ENCODE measurements at places on chromosomes 2 and 18. TPM values are rescaled to one million over a fixed set of nuclear protein-coding genes. Genes with fewer than 3 reads are reported as not detected.
A peak's percentile ranks its signal among the peaks of the same experiment; 100 is the strongest.

Gene CGREF1
- total RNA-seq = 2.1 TPM

Gene B3GNT7
- 0.79 TPM for total RNA-seq

DNA sequence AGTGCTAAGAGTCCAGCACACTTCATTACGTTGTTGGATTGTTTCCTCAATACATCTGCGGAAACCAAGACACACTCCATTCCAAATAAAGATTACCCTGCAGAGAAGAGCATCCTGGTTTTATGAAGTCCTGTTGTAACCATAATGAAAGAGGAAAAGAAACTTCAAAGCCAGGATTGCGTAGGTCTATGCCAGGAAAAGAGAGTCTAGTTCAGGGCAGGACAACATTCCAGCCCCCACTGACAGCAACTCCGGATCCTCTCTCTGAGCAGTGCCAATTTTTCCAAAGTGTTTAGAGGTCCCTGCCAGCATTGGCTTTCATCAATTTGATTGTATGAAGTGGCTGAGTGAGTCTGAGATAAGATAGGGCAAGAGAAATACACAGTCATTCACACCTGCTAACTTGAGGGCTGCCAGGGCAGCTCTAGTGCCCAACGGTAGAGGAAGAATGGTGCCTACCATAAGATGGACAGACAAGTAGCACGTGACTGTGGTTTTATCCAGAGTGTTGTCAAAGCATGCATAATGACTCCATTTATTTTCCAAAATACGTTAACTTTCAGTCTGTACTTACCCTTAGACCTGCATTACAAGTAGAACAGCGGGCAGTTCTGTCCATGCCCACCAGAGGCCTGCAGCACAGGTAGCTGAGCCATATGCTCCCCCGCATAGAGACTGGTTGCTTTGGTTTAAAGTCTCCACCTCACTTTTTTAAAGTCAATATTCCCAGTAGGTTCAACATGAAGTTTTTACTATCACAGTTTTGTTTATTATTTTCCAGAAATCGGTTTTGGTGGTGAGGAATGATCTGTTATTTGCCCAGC lies 23.7 kb downstream of the PIEZO2 start:
- H3K27me3 ChIP-seq = no peaks in the 10 kb centered on the region
- no peak for DNase-seq
- no peak overlapping the region for H3K27ac ChIP-seq
- peaks cover 15% of the 10 kb centered on the region for H3K36me3 ChIP-seq
- H3K4me3 ChIP-seq = no peak overlapping the region

DNA sequence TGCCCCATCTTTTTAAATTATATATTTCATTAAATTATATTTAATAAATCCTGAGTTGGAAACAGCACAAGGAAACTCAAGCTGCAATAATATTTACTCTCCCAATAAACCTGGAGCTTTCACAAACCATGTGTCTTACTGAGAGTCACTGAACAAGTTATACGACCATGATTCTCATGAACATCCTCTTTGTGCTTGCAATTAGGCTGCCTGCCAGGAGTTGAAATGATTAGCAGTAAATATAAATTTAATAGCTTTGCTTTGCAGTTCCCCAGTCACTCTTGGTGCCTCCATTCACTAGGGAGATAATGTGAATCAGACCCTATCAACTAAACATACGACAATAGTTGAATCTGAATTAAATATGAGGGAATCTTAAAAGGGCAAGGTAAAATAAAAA lies 905.1 kb downstream of the NRXN1 start:
- no peak overlapping the region for H3K27ac ChIP-seq
- H3K27me3 ChIP-seq = no peaks in the 10 kb centered on the region
- no peak overlapping the region for H3K4me3 ChIP-seq
- H3K4me1 ChIP-seq = peaks cover 7% of the 10 kb centered on the region
- no peaks in the 10 kb centered on the region for H3K36me3 ChIP-seq

Gene EIF2AK2
- 37.3 TPM for total RNA-seq

GRCh38 chr2:14944562-14945346 lies 312.2 kb downstream of the LRATD1 start:
- no peaks in the 10 kb centered on the region for H3K4me1 ChIP-seq
- H3K4me3 ChIP-seq = no peak overlapping the region
- no peak overlapping the region for H3K27ac ChIP-seq
- peaks cover 8% of the 10 kb centered on the region for H3K36me3 ChIP-seq
- no peak for DNase-seq

DNA sequence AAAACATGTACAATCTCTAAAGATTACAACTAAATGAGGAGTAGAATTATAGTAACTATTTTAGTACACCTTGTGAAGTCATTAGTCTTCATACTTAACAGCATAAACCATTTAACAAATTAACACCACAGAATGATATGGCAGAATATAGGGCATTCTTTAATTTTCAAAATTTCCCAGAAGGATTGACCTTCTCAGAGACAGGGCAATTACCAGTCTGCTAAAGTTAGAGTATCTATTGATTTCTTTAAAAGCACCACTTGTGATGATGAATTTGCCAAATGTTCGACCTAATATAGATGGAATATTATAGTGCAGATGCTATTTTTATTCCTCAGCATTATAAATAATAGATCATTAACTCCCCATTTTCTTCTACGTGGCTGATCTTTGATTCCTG lies 192.6 kb downstream of the DPP4 start:
- H3K4me3 ChIP-seq = no peak overlapping the region
- no peak overlapping the region for H3K27ac ChIP-seq
- no peaks in the 10 kb centered on the region for H3K4me1 ChIP-seq
- peaks cover 3% of the 10 kb centered on the region for H3K27me3 ChIP-seq
- no peak for DNase-seq

- no peak for DNase-seq
- H3K4me3 ChIP-seq = no peak overlapping the region
- H3K27ac ChIP-seq = no peak overlapping the region
- H3K27me3 ChIP-seq = no peaks in the 10 kb centered on the region
- H3K4me1 ChIP-seq = peaks cover 18% of the 10 kb centered on the region
Observed at GRCh38 chr2:211494085-211494484, 937.7 kb downstream of the CPS1 start.

DNA sequence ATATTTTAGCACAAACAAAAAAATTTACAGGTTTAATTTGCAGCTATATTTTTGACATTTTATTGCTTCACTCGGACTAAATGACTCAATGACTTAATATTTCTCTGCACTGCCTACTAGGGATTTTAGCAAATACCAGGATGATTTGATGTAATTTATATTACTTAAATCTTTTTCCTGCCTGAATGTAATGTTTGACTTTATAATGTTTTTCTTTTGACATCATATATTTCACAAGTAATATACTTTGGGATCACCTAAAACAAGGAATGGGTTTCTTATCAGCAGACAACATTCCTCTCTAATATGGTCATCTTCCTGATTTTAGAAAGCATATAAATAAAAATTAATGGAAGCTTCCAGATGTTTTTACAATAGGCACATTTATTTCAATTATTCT lies 253.2 kb upstream of the EPC2 start:
- no peaks in the 10 kb centered on the region for H3K27me3 ChIP-seq
- no peak for DNase-seq
- H3K4me1 ChIP-seq = no peaks in the 10 kb centered on the region
- no peaks in the 10 kb centered on the region for H3K36me3 ChIP-seq

DNA sequence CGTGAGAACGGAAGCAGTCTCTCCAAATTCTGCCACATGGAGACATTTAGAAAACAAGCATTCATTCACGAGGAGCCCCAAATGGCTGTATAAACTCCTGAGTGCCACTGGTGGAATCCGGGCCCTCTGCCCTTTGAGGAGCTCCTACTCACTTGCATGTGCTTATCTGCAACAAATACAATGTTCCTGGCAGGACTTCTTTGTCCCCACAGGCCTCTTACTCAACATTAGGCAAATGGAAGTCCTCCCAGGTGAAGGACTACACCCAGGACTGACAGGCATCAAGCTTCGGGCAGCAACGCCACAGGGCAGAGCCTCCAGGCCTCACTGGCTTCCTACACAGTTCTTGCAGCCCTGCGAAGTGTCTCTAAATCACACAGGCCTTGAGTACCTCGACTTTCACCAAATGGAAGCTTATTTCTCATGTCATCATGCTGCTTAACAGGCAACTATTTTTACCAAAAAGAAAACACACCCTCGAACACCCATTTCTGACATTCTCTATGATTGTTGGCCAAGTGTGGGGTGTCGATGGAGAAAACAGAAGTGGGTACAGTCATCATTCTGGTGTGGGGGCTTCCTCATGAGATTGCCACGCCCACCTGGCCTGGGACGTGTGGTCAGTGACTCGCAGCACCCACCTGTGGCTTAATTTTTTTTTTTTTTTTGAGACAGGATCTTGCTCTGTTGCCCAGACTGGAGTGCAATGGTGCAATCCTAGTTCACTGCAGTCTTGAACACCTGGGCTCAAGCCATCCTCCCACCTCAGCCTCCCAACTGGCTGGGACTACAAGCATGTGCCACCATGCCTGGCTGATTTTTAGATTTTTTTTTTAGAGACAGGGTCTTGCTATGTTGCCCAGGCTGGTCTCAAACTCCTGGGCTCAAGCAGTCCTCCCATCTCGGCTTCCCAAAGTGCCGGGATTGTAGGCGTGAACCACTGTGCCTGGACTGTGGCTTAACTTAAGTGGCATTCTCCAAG lies 186.8 kb upstream of the GLI2 start:
- H3K36me3 ChIP-seq = no peaks in the 10 kb centered on the region
- H3K4me3 ChIP-seq = no peak overlapping the region
- no peak overlapping the region for H3K27ac ChIP-seq
- peaks cover 32% of the 10 kb centered on the region for H3K4me1 ChIP-seq
- DNase-seq = no peak

DNA sequence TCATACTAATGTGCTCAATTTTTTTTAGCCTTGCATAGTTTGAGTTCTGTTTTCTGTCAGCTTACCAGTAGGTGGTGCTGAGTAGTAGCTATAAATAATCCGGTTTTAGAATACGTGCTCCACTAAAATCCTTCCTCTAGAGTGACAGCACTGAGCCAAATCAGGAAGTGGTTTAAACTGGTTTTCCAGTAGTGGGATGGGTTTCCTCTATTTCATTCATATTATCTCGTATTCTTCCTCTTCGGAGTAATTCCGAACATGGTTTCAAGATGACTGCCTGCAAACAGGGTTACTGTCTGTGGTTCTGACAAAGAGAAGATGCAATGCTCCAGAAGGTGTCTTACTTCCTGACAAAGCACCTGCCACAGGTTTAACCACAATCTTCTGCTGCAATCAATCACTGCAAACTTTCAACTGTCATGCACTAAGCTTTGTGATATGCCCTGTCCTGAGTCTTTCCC lies 496.9 kb upstream of the VRK2 start:
- DNase-seq = no peak
- no peak overlapping the region for H3K4me3 ChIP-seq
- H3K36me3 ChIP-seq = no peaks in the 10 kb centered on the region
- no peaks in the 10 kb centered on the region for H3K4me1 ChIP-seq
- no peaks in the 10 kb centered on the region for H3K27me3 ChIP-seq

Gene CMPK2
- 2.2 TPM for total RNA-seq

- no peaks in the 10 kb centered on the region for H3K36me3 ChIP-seq
- no peak overlapping the region for H3K4me3 ChIP-seq
- no peaks in the 10 kb centered on the region for H3K27me3 ChIP-seq
- H3K27ac ChIP-seq = no peak overlapping the region
- no peaks in the 10 kb centered on the region for H3K4me1 ChIP-seq
Observed at GRCh38 chr2:175880-176820, 87.7 kb downstream of the SH3YL1 start.

DNA sequence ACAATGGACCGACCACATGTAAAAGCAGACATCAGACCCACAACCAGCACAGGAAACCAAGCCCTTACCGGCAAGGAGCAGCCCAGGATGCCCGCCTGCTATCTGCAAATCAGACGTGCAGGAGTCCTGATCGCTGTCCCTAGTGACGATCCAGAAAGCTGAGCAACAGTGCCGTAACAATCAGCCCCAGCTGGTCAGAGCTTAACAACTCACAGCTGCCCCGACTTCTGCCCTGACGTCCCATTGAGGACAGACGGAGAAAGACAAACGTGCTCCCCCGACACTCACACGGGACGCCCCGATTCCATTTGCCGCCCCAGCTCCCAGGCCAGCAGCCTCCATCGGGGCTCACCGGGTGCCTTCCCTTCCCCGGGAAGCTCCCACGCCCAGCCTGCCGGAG lies 39.8 kb upstream of the PXDN start:
- no peak overlapping the region for H3K4me3 ChIP-seq
- H3K27me3 ChIP-seq = peaks cover 3% of the 10 kb centered on the region
- no peak for DNase-seq
- no peak overlapping the region for H3K27ac ChIP-seq
- no peaks in the 10 kb centered on the region for H3K4me1 ChIP-seq
- no peaks in the 10 kb centered on the region for H3K36me3 ChIP-seq

Gene MAP4K3
- 37.1 TPM for total RNA-seq

Gene POTEJ
- total RNA-seq = not detected

Gene ARHGAP15
- 2.8 TPM for total RNA-seq

GRCh38 chr2:226868331-226869162 lies 32.7 kb downstream of the RHBDD1 start:
- H3K27ac ChIP-seq = peak overlapping the region; percentile 75
- peak overlapping the region; percentile 20 for H3K4me3 ChIP-seq
- H3K36me3 ChIP-seq = peaks cover 27% of the 10 kb centered on the region
- H3K4me1 ChIP-seq = peaks cover 27% of the 10 kb centered on the region
- no peaks in the 10 kb centered on the region for H3K27me3 ChIP-seq

DNA sequence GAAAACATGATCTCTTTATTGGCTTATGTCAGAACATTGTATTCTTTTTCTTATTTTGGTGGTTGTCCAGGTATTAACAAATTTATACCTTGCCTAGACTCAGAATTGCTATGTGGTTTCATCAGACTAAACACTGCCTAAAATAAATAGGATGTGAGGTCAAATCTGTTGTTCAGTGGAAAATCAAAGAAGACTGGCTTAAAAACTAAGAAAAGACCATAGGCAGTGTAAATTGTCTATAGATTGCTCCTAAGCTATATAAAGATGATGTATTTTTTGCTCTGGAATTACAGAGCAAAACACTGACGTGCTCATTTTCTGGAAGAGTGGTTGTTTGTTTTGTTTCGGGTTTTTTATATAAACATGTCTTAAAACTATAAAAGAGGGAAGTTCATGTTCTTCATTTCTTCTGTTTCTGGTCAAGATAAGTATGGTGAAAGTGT lies 266.0 kb downstream of the ALPK2 start:
- H3K4me1 ChIP-seq = peaks cover 13% of the 10 kb centered on the region
- no peak for DNase-seq
- H3K36me3 ChIP-seq = peaks cover 13% of the 10 kb centered on the region
- H3K4me3 ChIP-seq = no peak overlapping the region

Gene CFAP210
- 1.0 TPM for total RNA-seq

GRCh38 chr2:229417176-229417575 lies 146.1 kb upstream of the PID1 start:
- no peak overlapping the region for H3K4me3 ChIP-seq
- no peak overlapping the region for H3K27ac ChIP-seq
- no peaks in the 10 kb centered on the region for H3K27me3 ChIP-seq
- no peak for DNase-seq
- H3K36me3 ChIP-seq = no peaks in the 10 kb centered on the region
- peaks cover 12% of the 10 kb centered on the region for H3K4me1 ChIP-seq

- no peak overlapping the region for H3K27ac ChIP-seq
- H3K36me3 ChIP-seq = no peaks in the 10 kb centered on the region
- no peak overlapping the region for H3K4me3 ChIP-seq
- no peak for DNase-seq
- peaks cover 12% of the 10 kb centered on the region for H3K4me1 ChIP-seq
Observed at GRCh38 chr2:110973262-110973661, 147.5 kb upstream of the BCL2L11 start.
